ENCODE measurements at places on chromosomes 7 and 10.

DNA sequence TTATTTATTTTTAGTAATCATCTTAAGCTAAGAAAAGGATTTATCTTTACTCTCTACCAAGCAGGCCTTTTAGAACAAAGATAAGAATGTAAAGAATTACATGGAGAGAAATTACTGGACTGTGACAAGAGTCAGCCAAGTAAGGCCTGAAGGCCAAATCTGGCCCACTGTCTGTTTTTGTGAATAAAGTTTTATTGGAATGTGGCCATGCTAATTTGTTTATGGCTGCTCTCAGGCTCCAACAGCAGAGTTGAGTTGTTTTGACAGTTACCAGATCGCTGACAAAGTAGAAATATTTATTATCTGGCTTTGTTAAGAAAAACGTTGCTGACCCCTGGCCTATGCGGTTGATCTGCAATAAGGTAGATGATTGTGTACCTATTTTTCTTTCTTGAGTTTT, 6.1 kb downstream of the ARID5B start:
- DNase-seq, result no peak

DNA sequence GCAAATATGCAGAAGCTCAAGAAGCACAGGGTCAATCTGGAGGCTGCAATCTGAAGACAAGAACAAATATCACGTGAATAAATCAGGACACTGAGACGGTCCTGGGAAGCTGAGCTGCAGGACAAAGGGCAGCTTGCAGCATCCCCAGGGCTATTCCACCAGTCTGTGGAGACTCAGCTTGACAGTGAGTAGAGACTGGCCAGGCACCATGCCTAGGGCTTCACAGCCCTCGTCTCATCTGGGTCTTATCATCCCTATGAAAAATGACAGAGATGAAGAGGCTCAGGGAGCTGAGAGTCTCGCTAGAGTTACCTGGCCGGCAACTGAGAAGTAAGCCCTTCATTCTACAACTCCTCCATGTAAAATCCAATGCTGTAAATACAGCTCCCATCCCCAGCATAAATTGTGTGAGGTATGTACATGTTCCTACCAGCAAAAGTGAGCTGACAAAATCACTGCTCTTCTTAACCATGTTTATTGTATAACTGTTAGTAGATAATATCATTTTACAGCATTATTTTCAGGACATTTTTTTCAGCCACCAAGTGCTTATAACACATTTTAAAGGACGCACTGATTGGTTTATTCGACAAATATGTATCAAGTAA, 186.6 kb upstream of the IGFBP3 start:
- DNase-seq, result no peak

GRCh38 chr10:3043512-3044368, 23.6 kb upstream of the PFKP start:
- DNase-seq, result peak; percentile 86

DNA sequence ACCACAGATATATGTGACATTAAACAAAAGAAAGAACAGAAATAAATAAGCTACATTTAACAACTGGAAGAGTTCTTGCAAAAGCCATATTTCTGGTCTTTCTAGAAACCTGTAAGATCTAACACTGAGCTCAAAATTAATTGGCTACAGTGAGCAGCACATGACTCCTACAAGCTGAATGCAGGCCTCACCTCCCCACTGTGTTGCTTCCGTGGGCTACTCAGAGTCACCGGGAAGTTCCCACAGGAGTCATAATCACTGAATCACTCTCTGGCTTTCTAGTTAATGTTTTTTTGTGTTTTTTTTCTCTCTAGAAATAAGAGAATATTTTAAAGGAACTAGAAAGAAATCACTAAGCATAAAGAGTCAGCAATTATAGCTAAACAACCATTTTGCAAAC, 10.2 kb upstream of the MRPS24 start:
- DNase-seq, result no peak

- DNase-seq, result no peak
Measured at GRCh38 chr7:666454-667292, 59.8 kb upstream of the DNAAF5 start.

- no peak for DNase-seq
Measured at GRCh38 chr7:111827863-111828504, 265.7 kb upstream of the IMMP2L start.

DNA sequence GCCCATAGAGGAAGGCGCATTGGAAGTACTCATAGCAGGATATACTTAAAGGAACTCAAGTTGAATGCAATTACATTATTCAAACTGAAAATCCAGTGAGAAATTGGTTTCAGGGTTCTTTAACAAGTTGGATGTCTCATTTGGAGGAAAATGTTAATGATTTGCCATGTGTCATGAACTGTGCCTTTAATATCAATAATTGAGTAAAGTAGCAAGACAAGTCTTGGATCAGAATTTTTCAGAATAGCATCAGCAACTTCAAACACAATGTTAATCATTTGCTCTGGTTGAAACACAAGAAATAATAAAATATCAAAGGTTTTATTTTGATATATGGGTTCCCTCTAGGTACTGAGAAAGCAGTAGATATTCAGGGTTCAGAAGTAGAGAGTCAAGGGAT, 24.5 kb upstream of the POU6F2 start:
- no peak for DNase-seq

GRCh38 chr7:88969167-88969566, 173.6 kb upstream of the TEX47 start:
- DNase-seq, result no peak

DNA sequence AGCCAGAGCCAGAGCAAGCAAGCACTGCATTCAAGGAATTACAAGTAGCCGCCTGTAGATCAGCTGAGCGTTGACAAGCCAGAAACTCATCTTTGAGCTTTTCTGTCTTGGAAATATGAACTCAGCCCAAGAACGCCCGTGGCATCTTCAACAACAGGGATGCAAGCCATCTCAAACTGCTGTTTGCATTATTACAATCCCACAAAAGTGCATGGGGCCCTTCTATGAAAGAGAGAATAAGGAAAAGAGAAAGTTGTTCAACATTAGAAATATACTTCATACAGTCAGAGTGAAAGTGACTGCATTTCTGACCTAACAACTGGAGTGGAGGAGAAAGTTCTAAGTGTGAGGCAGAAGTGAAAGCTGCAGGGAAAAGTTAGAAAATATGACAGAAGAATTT, 6.5 kb downstream of the SGCE start:
- no peak for DNase-seq

- DNase-seq, result no peak
Measured at GRCh38 chr10:22673091-22673392, 41.3 kb downstream of the PIP4K2A start.

DNA sequence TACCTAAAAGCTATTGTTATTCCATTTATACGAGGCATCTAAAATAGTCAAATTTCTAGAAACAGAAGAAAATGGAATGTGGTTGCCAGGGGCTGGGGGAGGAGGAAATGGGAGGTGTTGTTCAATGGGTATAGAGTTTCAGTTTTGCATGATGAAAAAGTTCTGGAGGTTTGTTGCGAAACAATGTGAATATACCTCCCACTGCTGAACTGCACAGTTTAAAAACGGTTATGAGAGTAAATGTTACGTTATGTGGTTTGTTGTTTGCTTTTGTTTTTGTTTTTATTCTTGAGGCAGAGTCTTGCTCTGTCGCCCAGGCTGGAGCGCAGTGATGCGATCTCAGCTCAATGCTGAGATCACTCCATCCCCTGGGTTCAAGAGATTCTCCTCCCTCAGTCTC, 64.9 kb upstream of the NRBF2 start:
- no peak for DNase-seq

GRCh38 chr10:75234017-75234682, 1.6 kb downstream of the COMTD1 start:
- peak; percentile 98 for DNase-seq

DNA sequence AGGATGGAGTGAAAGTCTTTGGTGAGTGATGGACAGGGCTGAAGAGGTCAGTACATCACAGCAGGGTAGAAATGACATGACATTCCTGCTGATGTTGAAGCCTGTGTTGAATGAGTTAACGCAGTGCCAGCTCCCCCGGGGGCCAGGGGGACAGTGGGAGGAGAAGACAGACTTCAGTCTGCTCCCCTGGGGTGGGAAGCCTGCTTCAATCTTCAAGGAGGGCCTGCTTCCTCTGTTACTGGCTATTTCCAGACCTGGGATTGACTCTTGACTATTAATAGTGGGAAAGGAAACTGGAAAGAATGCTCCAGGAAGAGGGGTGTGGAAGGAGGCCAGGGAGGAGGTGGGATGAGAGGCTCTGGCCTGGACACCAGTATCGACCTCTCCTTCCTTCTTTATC, 27.2 kb downstream of the PODXL start:
- no peak for DNase-seq

GRCh38 chr10:30192846-30193608, 133.6 kb upstream of the JCAD start:
- no peak for DNase-seq

DNA sequence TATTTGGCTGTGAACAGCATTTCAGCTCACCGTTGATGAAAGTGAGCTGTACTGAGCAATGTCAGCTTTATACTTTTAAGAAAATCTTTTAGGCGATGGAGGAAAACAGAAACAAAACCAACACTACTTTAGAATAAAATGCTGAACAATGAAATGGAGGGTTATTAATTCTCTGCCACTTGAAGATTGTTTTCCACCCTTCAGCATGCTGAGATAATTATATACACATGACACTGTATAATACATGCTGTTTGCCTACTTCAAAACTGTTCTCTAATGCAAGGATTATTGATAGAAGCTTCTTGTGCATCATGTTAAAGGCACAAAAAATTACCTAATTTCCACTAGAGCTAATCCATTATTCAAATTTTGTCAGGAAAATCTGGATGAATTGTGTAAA, 66.8 kb downstream of the CACNA2D1 start:
- DNase-seq, result no peak

DNA sequence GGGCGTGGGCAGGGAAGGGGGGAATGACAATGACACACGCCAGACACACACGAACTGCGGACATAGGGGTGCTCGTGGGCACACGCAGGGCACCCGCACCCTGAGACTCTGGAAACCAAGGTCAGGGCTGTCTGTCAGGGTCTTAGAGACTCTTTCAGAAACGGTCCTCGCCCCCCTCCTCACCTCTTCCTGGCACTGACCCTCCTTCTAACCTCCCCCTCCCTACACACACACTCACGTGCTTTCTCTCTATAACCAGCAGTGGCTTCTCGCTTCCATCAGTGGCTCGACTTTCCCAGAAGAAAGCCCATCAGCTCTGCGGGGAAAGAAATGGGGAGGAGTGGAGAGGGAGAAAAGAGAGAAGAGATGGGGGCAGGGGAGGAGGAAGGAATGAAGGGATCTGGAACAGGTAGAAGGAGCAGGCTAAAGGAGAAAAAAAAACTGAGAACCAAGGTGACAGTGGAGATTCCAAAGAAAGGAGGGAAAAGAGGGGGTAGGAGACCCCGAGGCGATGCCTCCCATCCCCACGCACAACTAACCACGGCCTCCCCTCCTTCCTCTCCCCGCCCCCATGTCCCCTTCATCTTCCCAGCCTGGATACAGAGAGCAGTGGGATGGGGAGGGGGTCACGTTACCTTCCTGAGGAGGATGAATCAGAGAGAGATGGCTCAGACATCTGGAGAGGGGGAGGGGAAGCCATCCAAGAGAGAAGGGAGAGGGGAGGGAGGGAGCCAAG, 1.7 kb upstream of the VGF start:
- DNase-seq, result no peak

DNA sequence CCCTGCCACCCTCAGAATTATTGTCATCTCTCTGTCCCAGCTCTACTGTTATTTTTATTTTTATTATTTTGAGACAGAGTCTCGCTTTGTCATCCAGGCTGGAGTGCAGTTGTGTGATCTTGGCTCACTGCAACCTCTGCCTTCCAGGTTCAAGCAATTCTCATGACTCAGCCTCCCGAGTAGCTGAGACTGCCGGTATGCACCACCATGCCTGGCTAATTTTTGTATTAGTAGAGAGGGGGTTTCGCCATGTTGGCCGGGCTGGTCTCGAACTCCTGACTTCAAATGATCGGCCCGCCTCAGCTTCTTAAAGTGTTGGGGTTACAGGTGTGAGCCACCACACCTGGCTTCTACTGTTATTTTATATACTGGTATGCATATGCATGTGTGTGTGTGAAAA, 11.0 kb downstream of the CALHM2 start:
- no peak for DNase-seq

- no peak for DNase-seq
Measured at GRCh38 chr10:32411797-32412498, 34.0 kb upstream of the CCDC7 start.

- no peak for DNase-seq
Measured at GRCh38 chr10:10367264-10367663, 650.4 kb upstream of the CELF2 start.

- peak; percentile 62 for DNase-seq
Measured at GRCh38 chr10:104350127-104350635, 3.5 kb upstream of the CFAP58 start.

- DNase-seq, result no peak
Measured at GRCh38 chr7:37251222-37251621, 197.4 kb downstream of the ELMO1 start.

- peak; percentile 38 for DNase-seq
Measured at GRCh38 chr10:69994262-69994661, 58.4 kb upstream of the MACROH2A2 start.

GRCh38 chr7:30848121-30848855, 63.4 kb upstream of the AQP1 start:
- DNase-seq, result no peak

GRCh38 chr7:106640368-106641141, 20.4 kb downstream of the CCDC71L start:
- no peak for DNase-seq

DNA sequence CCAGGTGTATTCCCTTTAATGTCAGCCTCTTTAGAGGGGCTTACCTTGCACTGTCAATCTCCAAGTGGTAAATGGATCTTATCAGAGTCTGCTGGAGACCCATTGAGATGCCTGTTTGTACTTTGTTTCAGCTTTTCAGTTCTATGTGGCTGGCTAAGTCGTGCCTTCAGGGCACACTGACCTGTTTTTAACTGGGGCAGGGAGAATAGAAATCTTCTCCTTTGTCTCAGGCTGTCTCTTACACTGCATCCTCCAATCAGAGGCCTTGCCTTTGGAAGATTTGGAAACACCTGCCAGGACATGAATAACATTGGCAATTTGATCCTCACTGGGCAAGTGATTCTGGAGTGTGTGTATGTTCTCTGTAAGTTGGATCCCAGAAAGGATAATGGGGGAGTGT, 65.0 kb downstream of the POU6F2 start:
- DNase-seq, result no peak

DNA sequence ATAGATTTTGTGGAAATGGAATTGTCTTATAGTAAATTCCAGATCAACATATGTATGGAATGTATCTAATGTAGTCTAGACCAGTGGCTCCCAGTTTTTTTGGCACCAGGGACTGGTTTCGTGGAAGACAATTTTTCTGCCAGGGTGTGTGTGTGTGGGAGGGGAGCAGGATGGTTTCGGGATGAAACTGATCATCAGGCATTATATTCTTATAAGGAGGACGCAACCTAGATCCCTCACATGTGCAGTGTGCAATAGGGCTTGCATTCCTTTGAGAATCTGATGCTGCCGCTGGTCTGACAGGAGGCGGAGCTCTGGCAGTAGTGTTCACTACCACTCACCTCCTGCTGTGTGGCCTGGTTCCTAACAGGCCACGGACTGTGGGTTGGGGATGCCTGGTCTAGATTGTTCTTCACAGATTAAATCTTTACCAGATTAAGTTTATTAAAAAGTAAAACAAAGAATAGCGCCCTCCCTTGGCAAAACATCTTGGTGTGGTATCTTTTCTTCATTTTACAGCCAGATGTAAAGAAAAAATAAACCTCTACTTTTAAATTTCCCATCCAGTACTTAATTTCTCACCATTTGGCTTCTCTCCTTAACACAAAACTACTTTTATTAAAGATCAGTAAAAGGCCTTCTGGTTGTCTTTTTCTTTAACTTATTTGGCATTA, 48.4 kb downstream of the SEPTIN7 start:
- no peak for DNase-seq

- DNase-seq, result no peak
Measured at GRCh38 chr10:125489731-125490130, 193.2 kb downstream of the TEX36 start.
